ENCODE measurements at places on chromosomes 4 and X. TPM values are rescaled to one million over a fixed set of nuclear protein-coding genes. Genes with fewer than 3 reads are reported as not detected.

DNA sequence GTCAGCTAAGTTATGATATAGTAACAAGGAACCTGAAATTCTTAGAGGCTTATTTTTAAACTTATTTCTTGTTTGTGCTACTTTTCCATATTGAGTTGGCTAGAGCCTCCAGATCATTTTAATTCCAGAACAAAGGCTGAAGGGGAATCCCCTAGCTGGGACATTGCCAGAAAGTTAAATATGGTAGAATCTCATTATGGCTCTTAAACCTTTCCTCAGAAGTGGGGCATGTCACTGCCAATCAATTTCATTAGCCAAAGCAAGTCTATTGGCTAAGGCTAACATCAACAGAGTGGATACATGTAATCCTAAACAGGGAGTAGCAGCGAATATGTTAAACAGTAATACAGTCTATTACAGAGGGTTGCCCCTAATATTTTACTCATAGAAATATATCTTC is 47.0 kb downstream of the FTHL17 start:
- DNase-seq, result no peak

GRCh38 chr4:85414972-85415371 is 60.0 kb upstream of the ARHGAP24 start:
- no peak for DNase-seq

DNA sequence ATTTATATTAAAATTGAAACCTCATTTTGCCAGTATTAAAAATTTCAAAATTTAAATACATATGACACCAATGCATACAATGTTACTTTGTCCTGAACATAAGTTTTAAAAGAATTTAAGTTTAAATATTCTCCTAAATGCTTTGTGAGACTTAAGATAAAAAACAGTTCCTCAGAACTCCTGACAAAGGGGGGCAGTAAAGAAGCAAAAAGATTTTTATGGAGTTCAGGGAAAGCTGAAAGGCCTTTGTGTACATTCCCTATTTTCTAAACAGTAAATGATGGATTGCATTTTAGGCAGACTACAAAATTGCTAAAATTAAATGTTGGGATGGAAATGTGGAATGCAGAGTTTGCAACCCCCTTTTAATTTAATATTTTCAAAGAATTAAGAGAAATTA is 81.7 kb downstream of the SNCA start:
- DNase-seq, result no peak

- no peak for DNase-seq
Observed at GRCh38 chr4:15605537-15605936, 49.6 kb downstream of the FBXL5 start.

DNA sequence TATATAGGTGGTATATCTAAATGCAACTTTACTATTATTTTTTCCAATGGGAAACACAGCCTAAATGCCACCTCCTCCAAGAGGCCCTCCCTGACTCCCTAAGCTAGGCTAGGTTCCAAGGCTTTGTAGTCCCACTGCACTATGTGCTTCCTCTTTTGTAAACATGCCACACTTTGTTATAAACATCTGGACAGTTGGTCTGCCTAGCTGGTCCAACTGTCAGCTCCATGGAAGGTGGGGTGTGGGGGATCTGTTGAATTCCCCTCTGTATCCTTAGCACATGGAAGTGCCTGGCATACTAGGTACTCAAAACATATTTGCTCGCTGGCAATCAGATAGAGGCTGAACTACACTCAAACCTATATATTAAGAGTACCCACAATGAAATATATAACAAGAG is 63.4 kb downstream of the SLC9A7 start:
- no peak for DNase-seq

DNA sequence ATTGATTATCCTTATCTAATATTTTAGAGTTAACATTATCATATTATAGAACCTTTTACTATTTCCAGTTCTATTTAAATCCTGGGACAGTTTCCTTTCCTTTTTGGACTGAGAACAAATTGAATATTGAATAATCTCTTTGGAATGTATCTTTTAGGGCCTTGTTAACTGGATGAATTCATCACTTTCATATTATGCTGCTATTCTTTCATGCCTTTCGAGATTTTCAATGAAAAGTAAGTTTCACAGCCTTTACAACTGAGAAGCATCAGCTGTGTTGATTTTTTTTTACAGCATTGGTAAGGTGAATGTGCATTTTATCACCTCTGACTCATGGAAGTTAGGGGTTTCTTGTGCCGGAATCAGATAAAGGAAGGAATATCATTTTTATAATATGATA is 39.6 kb downstream of the PDLIM5 start:
- no peak for DNase-seq

GRCh38 chr4:81504112-81505003 is 32.7 kb upstream of the RASGEF1B start:
- DNase-seq, result peak; percentile 34

DNA sequence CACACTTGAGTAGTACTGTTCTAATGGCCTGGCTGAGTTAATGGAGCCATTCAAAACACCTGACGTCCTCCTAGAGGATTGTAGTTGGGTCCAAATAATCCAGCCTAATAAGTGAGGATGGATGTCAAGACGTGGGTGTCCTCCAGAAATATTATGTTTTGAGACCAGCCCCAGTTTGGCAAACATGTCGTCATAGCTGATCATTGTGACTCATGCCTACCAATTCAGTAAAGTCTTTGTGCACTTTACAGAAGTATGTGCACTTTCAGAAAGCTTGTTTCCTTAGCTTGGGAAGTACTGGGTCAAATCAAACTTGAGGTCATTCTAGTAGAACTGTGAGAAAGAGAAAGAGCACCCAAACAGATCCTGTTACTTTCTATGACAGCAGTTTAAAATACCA is 37.6 kb upstream of the GLRA2 start:
- DNase-seq, result no peak

GRCh38 chrX:136162827-136163570 is 15.7 kb downstream of the FHL1 start:
- DNase-seq, result no peak

- no peak for DNase-seq
Observed at GRCh38 chr4:20504146-20504545, 196.1 kb upstream of the PACRGL start.

GRCh38 chrX:675279-675954 is 44.8 kb downstream of the SHOX start:
- no peak for DNase-seq

- no peak for DNase-seq
Observed at GRCh38 chr4:57866468-57867171, 756.4 kb upstream of the IGFBP7 start.

Gene PPP4R3C
- total RNA-seq, result not detected

Gene NRK
- 3.9 TPM for total RNA-seq

Gene NHS
- total RNA-seq, result 5.0 TPM

Gene CENPVL2
- total RNA-seq, result not detected

Gene RAB28
- total RNA-seq, result 15.9 TPM

Measured in esophagus muscularis mucosa (tissue), 4 donors.